Brain pericyte (primary cell): ENCODE measurements at places on chromosomes 12 and 14.

- DNase-seq, result no peak
Observed at GRCh38 chr14:96844857-96845570, 47.8 kb downstream of the VRK1 start.

DNA sequence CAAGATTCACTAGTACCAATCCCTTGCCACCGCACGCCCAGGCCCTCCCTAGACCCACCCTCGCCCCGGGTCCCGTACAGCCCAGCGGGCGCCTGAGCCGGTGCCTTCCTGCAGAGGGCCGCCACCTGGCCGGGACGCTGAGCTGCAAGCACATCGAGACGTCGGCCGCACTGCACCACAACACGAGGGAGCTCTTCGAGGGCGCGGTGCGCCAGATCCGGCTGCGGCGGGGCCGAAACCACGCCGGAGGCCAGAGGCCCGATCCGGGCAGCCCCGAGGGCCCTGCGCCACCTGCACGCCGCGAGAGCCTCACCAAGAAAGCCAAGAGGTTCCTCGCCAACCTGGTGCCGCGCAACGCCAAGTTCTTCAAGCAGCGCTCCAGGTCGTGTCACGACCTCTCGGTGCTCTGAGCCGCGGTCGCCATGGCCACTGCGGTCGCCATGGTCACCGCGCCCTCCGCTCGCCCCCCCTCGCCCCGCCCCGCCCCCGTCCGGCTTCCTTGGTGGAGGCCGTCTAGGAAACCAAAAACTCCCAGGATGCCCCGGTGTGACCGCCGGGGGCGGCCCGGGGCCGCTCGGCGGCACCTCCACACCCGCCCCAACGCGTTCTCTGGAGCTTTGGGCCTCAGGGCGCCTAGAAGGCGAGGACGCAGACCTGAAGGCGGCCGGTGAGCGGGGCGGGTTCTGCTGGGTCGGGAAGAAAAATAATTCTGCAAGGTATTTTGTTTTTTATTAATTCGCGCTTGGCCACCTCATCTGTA, 3.7 kb downstream of the REM2 start:
- no peak for DNase-seq

GRCh38 chr12:100706033-100706432, 88.5 kb upstream of the ANO4 start:
- no peak for DNase-seq

- no peak for DNase-seq
Observed at GRCh38 chr14:100192250-100192671, 32.8 kb upstream of the DEGS2 start.

DNA sequence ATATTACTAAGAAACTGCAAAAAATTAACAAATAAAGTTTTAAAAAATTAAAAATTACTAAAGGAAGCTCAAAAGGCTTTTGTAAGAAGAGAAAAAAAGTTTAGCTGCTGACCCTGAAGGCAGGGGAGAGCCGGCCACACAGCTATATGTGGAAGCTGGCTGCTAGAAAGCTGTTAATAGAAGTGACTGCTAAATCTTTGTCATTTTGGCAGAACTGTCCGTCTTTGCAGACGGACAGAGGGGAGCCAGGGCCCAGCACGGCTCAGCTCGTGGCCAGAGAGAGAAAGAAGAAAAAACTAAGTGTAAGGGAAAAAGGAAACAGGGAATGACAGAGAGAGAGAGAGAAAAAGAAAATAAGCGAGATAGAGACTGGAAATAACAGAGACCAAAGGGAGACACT, 27.9 kb downstream of the PRMT8 start:
- no peak for DNase-seq

DNA sequence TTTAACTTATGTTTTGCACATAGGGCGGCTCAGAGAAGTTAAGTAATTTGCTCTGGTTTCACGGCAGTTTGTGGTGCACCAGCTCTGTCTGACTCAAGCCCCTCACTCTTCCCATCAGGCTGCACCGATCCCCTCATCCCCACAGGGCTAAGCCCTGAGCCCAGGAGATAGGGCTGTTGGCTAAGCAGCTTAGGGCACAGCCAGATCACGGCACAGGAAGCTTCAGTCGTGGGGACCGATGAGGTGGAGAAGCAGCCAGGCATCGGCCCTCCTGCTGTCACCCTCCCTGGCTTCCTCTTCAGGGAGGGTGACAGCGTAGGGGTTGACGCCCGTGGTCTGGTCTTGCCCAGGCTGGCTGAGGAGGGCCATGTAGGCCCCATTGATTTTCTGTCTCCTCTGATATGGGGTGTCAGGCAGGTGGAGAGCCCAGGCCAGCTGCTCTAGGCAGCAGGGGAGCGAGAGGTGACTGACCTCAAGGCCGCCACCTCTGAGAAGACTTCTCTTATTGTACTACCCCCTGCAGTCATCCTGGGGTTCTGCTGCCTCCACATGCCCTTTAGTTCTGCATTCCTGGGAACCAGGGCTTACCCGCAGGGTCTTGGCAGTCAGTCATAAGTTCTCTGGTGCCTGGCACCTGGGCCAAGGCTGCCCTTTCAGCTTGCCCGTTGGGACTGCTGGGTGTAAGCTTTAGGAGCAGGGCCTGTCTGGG, 166.4 kb downstream of the TSPAN9 start:
- no peak for DNase-seq

GRCh38 chr14:63853831-63854293, 1.1 kb downstream of the SYNE2 start:
- DNase-seq, result no peak

GRCh38 chr12:124564232-124564958, 3.0 kb downstream of the NCOR2 start:
- DNase-seq, result no peak

DNA sequence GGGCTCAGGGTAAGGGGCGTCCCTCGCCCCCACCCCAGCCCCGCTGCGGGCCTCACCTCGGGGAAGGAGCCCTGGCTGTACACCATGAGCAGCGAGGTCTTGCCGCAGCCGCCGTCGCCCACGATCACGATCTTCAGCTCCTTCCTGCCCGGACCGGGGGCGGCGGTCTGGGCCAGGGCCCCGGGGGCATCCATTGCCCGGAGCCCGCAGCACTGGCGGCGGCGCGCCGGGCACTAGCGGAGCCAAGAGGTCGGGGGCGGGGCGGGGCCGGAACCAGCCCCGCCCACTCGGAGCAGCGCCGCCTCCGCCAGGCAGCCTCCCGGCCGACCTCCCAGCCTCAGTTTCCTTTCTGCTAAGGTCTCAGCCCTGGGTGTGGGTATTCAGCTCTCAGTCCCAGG, at the start of gene RHOF:
Gene RHOF (minus strand): TSS at position 249 of the 398 bp plus-strand sequence. CDS start 55 bp downstream, at position 194.
- no peak for DNase-seq

- DNase-seq, result no peak
Observed at GRCh38 chr12:90618586-90618985, 336.4 kb downstream of the CCER1 start.

DNA sequence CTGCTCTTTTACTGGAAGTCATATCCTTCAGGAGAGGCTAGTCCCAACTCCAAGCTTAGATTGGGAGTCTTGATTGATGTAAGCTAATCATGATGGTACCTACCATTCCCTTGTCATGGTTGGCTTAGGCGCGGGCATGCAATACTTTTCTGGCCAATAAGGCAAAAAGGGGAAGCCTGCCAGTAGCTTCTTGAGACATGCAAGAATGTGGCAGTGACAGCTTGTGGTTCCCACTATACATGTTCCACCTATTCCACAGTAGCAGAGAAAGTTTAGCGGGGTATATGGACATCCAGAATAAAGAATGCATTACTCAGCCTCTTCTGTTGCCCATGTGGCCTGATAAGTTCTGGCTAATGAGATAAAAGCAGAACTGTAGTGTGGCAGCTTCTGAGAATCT, 55.0 kb downstream of the AP5M1 start:
- no peak for DNase-seq

DNA sequence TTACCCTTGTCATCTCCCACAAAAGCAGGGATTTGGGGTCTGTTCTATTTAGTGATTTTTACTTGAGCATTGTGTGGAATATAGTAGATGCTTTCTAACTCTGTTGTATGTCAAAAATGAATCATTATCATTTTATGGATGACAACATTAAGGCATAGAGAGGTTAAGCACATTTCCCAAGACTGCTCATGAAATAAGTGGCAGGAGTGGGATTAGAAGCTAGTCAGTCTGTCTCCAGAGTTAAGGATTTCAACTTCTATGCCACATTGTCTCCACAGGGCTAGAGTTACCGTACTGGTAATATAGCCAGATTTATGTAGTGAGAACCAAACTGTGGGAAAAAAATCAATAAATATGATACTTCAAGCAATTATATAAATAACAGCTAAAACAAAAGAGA, 170.6 kb upstream of the DCN start:
- no peak for DNase-seq

DNA sequence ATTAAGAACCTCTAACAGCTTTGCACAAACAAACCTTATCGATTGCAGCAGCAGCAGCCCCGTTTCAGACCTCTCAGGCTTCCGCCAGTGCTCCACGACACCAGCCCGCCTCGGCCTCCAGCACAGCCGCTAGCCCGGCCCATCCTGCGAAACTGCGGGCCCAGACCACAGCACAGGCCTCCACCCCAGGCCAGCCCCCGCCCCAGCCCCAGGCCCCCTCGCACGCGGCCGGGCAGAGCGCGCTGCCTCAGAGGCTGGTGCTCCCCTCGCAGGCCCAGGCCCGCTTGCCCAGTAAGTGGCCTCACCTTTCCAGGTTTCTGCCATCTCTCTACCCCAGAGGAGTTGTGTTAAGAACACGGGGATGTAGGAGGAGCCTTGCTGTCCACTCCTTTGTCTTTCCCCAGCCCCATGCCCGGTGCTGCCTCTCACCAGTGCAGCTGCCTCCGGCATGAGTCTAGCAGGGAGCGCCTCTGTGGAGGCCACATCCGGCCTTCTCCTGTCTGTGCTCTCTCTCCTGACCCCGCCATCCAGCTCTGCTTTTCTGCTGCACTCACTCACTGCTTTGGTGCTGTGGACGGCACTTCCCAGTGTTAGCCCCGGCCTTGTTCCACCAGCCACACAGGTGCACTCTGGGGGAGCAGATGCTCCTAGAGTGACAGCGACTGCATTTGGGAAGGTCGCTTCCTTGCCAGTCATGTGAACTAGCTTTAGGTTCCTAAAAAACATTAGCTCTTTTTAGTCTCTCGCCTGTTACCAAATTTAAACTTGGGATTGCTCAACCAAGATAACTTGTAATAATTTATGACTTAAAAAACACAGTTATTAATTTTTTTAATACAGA, 71.5 kb downstream of the EP400 start:
- no peak for DNase-seq

DNA sequence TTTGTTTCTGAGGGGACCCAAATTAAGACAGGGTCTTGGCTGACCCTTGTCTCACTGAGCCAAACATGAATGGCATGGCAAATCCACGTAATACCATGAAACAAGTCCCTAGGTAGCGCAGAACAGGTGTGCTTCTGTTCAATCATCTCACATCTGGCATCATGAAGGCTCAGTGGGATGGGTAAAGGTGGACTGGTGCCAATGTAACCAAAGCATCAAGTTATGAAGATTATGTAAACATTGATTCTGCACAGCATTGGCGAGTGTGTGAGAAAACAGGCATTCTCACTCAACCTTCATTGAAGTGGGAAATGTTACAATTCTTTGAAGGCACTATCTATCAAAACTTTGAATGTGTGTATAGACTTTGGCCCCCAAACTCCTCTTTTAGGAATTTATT, 41.9 kb downstream of the PTGER2 start:
- peak; percentile 74 for DNase-seq

- DNase-seq, result no peak
Observed at GRCh38 chr14:93114713-93115068, 1.0 kb downstream of the ITPK1 start.

DNA sequence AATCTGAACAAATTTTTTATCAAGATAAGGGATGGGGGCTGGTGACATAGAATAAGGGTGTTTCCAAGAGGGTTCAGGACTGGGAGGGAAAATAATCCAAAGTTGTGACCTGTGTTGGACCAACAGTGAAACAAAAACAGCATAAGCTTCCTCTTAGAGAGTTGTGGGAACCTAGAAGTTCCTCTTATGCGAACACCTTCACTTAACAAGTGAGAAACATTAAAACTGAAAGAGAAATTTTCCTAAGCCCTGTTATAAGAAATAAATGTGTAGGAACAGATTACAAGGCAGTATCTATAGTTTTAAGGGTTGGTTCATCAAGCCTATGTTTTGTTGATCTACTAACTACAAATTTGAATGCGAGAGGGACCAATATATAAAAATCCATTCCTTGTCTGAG, 58.4 kb downstream of the LLPH start:
- no peak for DNase-seq

DNA sequence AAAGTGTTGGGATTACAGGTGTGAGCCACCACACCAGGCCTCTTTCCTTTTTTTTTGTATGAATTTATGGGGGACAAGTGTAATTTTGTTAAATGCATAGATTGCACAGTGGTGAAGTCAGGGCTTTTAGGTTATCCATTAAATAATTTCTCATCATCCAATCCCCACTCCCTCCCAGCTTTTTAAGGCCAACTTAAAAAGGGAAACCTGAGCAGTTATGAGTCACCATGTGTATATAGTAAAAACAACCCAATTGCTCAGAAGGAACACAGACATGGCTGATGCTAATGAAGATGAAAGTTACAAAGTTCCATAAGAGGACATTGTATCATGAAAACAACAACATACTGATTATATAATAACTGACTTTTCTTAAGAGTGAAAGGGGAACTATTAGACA, 25.6 kb upstream of the ARID2 start:
- no peak for DNase-seq

- no peak for DNase-seq
Observed at GRCh38 chr12:94123127-94123526, 25.2 kb upstream of the PLXNC1 start.

GRCh38 chr12:120358412-120359100, 10.4 kb downstream of the MSI1 start:
- no peak for DNase-seq
